CD4-positive, alpha-beta T cell treated with Interleukin-2 at 100 ng/mL for 4 hours (primary cell): ENCODE measurements at places on chromosomes 5 and 9.

DNA sequence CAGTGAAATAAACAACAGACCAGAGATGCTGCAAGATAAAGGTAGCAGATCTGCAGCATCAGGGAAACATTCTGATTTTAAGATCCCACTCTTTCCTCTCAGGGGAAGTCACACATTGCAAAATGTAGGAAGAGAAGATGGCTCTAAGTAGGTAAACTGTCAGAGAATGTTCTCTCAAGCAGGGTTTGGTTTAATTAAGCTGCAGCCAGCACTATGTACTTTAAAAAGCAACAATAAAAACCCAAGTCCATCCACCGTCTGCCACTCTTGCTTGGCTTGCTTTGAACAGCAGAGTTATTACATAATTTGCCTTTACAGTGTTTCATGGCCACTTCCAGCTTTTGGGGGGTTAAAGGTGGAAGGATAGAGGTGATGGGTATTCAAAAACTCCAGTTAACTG, 343.2 kb upstream of the DAP start:
- DNase-seq, result no peak

DNA sequence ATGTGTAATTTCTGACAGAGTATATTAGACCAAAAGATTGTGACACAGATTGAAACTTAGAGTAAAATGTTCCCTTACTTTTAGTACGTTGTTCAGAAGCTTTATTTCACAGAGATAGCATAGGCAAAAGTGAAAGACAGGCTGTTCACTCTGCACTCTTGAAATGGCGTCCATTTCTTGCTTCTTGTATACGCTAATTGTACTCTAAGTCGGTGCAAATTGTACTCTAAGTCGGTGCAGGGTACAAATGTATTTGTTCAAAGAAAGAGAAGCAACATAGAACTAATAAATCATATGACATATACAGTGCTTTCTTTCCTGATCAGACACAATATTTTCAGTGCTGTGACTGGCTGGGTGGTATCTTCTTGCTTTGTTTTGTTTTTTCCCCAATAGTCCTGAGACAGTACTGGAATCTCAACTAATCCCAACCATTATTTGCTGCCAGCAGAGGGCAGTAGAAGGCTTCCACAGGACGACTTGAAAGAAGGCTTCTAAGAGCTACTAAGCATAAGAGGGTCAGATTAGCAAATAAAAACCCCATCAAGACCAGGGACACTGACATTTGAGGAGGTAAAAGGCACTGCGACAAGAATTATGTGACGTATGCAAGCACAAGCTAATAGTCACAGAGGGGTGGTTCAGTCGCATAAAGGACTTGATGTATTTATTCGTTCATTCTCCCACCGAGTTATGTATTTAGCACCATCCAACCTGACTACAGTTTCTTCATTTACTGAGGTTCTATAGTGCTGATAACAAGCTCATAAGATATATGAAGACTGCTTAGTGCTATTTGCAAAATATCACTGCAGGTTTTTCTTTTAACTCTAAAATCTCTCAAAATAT, 831.8 kb downstream of the TAF11L14 start:
- DNase-seq, result peak; percentile 37

GRCh38 chr5:149358294-149358651, 427 bp downstream of the PCYOX1L start:
- peak; percentile 29 for DNase-seq

GRCh38 chr9:76615177-76615603, 149.0 kb upstream of the PCA3 start:
- no peak for DNase-seq

- no peak for DNase-seq
Observed at GRCh38 chr5:158387499-158387898, 528.6 kb upstream of the CLINT1 start.

DNA sequence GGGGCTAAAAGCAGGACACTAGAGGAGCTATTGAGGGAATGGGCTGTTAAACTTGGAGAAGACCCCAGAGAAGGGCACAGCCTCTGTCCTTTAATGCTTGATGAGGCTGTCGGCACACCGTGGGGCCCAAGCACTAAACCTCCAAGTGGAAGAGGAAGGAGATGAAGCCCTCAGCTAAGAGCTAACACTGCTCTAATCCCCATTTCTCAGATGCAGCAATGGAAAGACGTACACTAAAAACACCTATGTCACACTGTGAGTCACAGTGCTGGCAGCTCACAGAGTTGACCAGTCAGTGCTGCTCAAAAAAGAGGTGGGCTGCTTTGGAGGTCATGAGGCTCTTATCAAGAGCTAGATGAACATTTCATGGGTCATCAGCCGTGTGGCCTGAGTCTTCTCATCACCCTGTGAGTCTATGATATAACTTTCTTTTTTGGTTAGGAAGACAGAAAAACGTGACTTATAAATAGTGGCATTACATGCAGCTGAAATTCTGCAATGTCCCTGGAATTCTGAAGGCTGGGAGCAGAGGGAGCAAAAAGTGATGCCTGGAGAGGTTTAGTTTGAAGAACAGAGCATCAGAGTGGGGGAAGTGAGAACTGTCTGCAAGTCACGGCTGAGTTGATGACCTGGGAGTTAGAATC, 21.5 kb downstream of the TNFSF8 start:
- DNase-seq, result no peak

GRCh38 chr5:52334367-52334766, 453.3 kb upstream of the ITGA1 start:
- no peak for DNase-seq

- no peak for DNase-seq
Observed at GRCh38 chr5:77994943-77995342, 218.8 kb upstream of the TBCA start.

DNA sequence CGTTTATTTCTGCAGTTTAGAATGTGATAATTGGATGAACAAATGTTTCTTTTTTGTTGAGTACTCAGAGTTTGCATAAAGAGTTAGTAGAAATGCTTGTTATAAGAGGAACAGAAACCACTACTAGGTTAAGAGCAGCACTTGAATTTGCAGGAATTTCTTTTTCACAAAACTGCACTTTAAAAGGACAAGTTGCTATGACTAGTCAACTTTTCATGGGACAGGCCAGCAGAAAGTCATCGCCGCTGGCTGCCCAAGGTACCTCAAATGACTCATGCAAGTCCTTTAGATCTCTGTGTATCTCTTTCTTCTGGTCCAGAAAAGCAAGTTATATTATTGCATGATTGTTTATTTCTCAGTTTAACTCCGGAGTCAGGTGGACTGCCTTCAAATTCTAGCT, 97.3 kb upstream of the HMHB1 start:
- DNase-seq, result no peak

DNA sequence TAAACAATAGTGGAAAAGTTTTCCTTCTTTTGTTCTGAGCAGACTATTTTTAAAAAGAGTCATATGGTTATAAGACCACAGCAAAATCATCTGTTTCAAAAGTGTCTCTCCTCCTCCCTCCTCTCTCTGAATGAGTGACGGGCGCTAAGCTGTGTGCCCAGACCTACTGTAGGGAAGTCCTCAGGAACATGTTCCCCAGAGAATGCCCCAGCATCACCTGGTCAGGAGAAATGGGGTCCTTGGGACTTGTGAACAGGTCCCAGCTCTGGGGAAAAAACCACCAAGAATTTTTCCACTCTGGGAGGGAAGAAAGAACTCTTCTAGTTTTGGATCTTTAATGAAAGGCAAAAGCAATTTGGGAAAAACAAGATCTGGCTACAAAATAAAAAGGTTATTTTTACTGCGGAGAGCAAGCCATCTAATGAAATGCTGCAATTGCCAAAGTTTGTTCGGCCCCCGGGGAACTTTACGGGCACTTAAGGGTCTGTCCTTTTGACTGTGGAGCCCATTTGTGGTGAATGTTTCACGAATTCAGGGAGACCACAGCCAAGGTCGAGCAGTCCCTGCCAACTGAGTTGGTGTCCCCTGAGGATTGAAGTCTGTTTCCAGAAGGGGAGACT, 25.9 kb downstream of the BOD1 start:
- DNase-seq, result no peak

DNA sequence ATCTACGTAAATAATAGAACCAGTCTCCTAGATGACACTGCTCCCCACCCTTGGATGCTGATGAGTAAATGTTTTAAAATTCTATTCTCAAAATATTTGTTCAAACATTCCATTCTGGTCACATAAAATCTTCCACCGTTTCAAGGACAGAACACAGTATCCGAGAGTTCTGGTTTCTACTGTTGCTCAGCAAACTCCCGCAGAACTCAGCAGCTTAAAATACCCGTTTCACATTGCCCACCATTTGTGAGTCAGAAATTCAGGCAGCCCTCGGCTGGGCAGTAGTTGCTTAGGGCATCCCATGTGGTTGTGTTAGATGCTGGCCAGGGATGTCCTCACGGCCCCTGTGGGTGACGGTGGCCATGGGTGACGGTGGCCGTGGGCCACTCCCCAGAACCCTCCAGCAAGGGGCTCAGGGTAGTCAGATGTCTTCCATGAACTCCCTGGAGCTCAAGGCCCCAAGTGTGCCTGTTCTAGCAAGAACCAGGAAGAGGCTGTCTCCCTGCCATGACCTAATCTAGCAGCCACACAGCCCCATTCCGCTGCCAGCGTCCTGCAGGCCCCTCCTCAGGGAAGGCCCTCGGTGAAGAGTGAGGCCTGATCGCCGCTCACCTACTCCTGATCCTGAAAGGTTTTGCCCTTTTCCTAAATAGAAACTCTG, 17.4 kb downstream of the MGAT1 start:
- no peak for DNase-seq

DNA sequence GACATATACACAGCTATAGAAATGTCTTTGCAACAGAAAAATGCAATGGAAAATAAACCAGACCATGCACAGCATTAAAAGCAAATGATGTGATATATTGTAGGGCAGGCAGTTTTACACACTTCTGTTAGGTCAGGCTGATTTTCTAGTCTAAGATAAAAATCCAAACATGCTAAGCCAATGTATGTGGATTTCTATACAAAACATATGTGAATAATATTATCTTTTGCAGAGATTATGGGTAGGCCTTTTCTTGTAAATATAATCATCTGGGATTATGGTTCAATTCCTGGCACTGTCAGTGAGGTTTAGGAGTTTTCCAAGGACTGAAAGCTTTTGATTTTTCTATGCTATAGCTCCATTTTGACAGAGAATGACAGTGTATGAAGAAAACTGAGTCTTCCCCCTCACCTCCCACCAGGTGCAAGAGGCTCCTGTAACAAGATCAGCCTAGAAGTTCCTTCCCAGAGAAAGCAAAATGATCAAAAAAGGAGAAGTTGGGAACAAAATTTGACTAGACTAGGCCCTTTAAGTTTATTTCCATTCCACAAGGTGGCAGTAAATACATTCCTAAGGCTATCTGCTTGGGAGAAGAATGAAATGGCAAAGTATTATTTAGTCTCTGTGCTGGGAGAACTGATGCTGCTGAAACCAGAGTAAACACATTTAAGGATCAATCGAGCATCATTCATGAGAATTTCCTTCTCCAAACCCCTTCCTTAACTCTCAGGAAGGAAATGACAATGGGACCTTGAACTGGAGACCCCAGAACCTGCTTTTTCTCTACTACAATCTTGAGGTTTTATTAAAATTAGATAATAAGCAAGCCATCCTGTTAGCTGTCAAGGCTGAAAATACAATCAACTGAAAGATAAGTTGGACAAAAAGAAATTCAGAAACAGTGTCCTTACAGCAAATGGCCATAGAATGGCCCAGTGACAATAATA, 133.0 kb upstream of the TUT7 start:
- no peak for DNase-seq

GRCh38 chr5:13843175-13843846, 101.2 kb downstream of the DNAH5 start:
- DNase-seq, result no peak

- no peak for DNase-seq
Observed at GRCh38 chr9:109447329-109448076, 50.6 kb downstream of the PTPN3 start.

DNA sequence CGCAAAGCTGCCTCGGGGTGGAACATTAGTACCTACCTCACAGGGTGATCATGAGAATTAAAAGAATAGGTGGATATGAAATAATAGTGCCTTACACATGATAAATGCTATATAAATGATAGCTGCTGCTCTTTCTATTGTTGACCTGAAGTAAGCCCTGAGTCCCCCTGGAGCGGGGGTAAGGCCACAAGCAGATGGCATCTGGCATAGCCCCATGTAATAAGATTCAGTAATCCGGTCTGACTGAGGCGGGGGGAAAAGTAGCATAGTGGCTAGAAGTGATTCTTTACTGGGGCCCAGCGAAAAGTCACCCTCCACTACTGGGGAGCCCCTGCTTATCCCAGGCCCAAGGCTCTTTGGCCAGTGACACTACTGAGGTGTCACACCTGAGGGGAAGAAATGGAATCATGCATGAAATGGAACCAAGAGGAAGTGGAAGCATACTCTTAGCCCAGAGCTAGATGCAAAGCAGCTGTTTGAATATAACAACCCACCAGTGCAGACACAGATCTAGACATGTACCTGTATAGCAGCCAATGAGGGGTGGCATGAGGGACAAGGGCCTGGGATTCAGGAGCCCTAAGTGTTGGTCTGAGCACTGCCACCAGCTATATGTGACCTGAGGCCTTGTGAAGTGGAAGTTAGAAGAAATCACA, 16.1 kb upstream of the FGFR4 start:
- no peak for DNase-seq

DNA sequence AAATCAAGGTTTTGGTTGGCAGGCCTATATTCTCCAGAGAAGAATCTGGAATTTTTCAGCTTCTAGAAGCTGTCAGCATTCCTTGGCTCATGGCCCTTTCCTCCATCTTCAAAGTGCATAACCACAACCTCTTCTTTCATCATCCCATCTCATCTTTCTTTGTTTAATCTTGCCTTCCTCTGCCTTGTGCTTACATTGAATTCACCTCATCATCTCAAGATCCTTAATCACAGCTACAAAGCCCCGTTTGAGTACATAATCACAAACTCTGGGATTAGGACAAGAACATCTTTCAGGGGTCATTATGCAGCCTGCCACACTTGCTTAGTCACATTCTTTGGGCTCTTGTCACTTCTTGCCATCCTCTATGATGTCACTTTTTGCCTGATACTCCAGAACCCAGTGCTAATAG, 130.3 kb downstream of the FOXD1 start:
- DNase-seq, result no peak

GRCh38 chr9:99054581-99054980, 50.3 kb upstream of the TGFBR1 start:
- no peak for DNase-seq

- peak; percentile 41 for DNase-seq
Observed at GRCh38 chr5:135426102-135427082, 20.8 kb downstream of the DCANP1 start.

- no peak for DNase-seq
Observed at GRCh38 chr5:98942847-98943246, 14.0 kb upstream of the CHD1 start.
